NT2/D1 (cell line): ENCODE measurements at places on chromosomes 1 and 21.
A peak's percentile ranks its signal among the peaks of the same experiment; 100 is the strongest.

DNA sequence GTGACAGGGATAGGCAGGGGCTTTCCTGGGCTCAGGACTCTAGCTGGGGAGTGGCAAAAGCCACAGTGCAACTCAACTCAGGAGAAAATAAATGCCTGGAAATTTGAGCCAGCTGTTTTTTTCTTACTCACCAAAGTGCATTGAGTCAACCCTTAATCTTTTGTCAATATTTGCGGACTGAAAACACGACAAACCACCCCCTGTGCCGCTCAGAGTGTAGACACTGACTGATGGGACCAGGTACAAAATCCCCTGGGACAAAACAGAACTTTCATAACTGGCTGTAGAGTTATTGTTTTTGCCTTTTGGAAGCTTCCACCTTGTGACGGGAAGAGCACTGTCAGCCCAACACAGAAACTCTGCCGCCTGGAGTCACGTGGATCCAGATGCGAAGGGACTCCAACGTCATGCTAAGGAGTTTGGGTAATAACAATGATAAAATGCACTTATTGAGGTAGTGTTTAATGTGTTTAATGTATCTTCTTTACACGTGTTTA, 164.6 kb downstream of the PLPP3 start:
- no peak for DNase-seq

DNA sequence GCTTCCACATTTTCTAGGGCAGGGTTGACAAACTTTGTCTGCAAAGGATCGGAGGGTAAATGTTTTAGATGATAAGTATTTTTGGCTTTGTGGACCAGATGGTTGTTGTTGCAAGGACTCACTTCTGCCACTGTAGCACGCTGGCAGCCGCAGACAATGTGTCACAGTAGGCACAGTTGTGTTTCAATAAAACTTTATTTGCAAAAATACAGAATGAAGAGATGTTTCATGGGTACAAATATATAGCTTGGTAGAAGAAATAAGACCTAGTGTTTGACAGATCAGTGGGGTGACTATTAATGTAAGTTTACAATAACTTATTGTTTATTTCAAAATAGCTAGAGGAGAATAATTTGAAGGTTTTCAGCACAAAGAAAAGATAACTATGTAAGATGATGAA, 127.8 kb downstream of the GRIK3 start:
- no peak for DNase-seq

GRCh38 chr1:205284420-205285144, 37.0 kb downstream of the NUAK2 start:
- DNase-seq: peak; percentile 100

- no peak for DNase-seq
Observed at GRCh38 chr1:95353194-95353593, 119.2 kb downstream of the RWDD3 start.

GRCh38 chr1:101394041-101394440, 157.2 kb downstream of the S1PR1 start:
- DNase-seq: no peak

GRCh38 chr1:29481031-29481430, 244.7 kb downstream of the PTPRU start:
- no peak for DNase-seq

DNA sequence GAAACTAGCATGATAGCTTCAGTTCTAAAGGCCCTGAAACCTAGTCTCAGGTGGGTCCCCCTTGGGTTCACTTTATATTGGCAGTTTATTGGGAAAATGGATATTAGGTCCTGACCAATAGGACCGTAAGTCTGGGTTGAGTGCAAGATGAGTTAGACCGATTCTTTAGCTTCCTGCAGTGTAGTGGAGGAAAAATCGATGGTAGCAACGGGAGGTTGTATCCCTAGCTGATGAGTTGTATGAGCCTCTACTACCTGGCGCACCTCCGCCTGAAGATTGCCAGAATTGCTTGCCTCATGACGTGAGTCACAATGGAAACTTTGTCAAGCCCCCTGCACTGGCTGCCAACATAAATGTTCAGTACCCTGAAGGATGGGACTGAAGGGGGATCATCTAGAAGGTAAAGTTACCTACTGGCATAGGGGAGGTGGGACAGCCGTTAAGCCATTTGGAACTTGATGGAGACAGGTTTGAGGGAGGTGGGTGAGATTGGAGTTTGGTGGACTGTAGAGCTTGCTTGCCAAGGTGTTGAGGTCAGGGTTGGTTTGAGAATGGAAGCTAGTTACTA, 3.9 kb downstream of the RCC1 start:
- DNase-seq: no peak

GRCh38 chr1:89085781-89086180, 20.8 kb upstream of the GBP1 start:
- peak; percentile 61 for DNase-seq

GRCh38 chr1:159915571-159916241, 9.6 kb downstream of the TAGLN2 start:
- DNase-seq: peak; percentile 78

DNA sequence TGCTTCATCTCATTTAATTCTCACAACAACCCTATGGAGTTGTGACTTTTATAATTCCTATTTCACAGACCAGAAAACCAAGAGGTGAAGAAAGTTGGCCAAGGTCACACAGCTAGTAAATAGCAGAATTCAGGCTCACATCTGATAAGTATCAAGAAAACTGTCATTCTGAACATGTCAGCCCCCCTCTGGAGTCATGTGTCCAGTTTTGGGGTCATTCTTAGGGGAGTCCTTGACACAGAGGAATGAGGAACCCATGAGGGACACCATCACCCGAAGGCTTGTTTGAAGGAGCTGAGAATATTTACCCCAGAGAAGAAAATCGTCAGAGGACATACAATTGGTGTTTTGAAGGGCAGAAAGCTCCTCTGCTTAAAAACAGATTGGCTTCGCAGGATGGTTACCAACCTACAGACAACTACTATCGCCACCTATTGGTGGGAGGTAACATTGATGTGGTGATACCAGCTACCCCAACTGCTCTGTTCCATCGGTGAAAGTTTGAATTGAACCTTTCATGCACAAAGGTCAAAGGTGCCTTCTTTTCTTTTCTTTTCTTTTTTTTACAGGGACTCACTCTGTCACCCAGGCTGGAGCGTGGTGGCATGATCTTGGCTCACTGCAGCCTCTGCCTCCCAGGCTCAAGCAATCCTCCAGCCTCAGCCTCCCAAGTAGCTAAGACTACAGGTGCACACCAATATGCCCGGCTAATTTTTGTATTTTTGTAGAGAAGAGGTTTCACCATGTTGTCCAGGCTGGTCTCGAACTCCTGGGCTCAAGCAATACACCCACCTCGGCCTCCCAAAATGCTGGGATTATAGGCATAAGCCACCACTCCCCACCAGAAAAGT, 31.3 kb downstream of the NCMAP start:
- DNase-seq: peak; percentile 54

DNA sequence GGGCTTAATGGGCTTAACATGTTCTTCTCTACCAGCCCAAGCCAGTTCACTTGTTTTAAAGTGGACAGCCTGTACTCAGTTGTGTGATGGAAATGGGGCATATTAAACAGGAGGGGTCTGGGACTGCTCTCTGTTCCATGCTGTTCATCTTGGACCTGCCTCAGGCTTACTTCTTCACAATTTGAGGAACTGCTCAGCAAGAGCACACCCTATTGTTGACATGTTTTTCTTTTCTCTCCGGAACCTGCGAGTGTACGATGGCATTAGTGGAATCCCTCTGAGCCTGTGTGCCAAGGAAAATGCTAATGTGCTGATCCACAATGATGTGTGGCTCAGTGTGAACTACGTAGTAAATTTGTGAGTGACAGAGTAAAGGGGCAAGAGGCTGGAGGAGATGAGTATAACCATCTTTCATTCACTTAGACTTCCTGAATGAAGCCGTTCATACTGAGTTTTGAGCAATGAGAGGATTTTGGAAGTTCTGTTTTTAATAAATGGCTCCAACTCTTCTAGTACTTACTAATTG, 6.9 kb downstream of the AHCYL1 start:
- no peak for DNase-seq

DNA sequence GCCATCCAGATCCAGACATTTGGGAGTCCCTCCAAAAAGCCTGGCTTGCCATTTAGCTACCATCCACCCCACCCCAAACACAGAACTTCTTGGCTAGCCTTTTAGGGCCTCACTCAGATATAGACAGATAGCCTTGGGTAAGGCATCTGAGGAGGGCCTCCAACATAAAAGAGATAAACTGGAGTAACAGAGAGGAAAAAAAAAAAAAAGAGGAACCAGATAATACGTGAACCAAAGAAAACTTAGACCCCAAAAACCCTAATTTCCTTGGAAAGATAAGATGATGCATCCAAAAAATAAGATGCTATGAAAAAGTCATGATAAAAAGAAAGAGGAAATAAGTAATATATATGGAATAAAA, 19.8 kb upstream of the LSS start:
- no peak for DNase-seq

DNA sequence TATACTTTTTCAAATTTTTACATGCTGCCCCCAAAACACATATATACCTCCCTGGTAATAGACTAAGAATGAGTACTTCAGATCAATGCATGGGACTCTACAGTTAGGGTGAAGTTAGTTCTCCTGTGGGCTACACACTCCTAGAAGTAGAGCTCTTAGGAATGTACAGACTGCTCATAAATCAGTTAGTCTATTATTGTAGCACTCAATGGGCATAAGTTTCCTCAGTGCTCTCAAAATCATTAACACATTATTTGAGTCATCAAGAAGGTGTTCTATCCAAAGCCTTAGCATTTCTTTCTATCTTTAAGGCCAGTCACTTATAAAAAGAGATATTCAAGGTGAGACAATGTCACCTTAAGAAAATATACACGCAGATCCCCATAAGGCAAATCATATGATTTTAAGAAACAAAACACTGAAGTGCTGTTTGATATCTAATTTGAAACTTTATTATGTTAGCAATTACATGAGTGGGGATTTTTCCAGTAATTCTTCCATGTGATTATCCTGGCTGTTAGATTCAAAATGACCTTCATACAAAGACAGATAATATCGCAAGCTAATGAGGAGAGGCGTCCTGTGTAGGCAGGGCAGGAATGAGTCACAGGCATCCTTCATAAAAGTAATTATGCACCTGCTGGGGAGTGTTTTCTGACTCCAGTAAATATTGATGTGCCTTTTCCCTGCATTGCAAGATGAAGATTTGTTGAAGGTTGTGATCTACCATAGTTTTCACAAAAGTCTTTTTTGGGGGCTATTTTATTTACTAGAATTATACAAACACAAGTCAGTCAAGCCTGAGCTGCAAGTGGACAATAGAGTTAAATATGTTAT, 167.2 kb upstream of the ATP1B1 start:
- DNase-seq: no peak

DNA sequence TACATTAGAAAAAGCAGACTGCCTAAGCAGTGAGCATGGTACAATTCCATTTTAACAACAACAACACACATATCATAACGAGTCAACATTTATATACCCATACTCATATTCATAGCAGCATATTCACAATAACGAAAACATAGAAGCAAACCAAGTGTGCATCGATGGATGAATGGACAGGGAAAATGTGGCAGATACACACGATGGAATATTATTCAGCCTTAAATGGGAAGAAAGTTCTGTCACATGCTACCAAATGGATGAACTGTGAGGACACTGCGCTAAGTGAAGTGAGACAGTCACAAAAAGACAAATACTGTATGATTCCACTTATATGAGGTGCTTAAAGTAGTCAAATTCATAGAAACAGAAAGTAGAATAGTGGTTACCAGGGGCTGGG, 9.5 kb upstream of the MAN1C1 start:
- DNase-seq: no peak

DNA sequence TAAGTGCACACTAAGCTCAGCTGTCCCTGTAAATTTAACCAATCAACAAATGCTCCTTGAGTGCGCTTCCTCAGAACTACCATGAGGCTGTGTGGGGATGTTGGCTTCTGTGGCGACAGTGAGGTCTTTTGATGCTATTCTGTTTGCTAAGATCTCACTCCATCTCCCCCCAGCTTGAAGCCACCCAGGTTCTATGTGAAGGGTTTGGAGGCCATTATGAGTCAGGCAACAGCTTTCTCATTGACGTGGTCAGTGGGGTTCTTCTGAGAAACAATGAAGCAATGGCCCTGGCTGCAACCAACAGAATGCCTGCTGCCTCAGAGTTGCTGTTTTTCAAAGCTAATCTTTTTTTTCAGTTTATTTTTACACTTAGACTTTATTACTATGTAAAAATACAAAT, 205.5 kb downstream of the PTBP2 start:
- peak; percentile 63 for DNase-seq

DNA sequence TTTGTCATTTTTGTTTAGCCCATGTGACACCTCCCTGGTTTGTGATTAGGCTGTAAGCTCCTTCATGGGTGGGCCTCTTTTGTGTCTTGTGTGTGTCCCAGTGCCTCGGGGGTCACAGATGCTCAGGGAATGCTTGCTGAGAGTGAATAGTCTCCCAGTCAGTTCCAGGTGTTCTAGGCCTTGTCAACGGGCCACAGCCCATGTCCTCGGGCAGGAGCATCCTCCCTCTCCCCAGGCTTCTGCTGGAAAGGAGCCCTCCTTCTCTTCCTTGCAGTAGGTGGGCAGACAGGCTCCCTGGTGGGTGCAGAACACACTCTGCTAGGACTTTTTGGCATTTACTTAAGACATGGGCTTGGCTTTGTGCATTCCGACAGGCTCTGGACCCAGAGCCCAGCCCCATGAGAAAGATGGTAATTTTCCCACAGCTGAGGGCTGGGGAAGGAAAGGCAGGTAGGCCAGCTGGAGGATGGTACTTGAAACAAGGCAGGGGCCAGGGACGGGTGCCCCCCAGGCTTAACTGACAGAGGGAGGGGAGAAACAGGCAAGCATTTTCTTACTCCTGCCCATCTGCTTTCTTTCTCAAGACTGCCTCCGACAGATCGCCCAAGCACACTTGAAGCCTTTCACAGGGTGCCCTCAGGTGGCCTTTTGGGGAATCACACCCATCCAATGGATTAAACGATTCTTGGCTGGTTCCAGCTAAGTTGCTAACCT, 7.1 kb upstream of the CPLANE2 start:
- DNase-seq: peak; percentile 66

DNA sequence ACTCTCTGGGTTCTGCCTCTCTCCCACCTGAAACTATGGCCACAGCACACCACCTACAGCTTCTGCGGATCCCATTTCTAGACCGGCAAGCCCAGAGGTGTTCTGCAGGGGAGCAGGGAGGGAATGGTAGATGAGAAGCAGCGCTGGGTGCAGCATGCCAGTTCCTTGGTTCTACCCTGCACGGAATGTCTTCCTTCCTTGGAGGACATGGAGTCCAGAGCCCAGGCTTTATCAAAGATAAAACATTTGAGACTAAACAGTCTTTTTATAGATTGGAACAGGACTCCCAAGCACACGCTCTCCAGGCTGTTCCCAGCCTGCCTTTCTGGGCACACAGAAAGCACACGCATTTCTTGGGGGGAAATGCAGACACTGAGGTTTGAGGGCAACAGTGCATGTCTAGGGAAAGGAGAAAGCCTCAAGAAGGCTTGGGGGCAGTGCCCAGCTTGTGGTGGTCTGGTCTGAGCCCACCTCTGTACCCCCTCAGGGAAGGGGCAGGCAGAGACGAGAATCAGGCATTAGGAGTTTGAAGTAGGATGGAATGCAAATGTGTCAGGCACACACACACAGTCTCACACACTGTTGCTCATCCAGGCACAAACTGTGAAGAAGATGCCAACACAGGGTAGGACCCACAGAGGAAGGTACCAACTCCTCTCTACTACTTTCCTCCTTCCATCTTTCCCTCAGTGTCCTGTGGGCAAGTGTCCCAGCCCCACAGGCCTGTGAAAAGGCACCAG, 29.7 kb downstream of the LGR6 start:
- no peak for DNase-seq

- no peak for DNase-seq
Observed at GRCh38 chr1:151371370-151372057, 991 bp downstream of the SELENBP1 start.

GRCh38 chr1:78334114-78334513, 156.7 kb upstream of the PTGFR start:
- DNase-seq: no peak
